ENCODE measurements at places on chromosomes 16 and 17.
A peak's percentile ranks its signal among the peaks of the same experiment; 100 is the strongest.

DNA sequence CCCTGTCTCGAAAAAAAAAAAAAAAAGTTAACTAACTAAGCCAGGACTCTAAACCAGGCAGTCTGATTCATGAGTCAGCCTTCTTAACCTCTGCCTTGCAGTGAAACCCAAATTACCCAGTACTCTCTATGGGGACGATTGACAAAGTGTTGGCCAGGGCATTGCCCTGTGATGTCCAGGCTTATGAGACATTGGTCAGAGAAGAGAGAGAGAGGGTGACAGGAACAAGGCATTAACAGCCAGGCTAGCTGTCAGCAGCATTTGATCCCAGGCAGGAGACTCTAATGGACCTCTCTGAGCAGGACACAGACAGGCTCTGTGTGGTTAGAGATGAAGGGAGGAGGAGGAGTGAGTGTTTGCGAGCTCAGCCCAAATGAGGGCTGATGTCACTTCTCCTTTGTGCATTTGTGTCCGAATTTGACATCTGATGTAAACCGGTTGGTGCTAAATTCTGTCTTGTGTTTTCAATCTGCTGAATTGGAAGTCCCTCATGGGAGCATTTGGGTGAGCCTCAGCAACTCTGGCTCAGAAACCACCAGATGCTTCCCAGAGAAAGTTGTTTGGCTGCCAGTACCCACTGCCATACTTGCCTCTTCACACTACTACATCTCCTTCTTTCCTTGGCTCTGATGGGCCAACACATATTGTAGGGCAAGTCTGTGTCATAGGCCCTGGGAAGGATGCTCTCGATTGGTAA is 4.3 kb upstream of the MYL4 start:
- peak; percentile 59 for DNase-seq

DNA sequence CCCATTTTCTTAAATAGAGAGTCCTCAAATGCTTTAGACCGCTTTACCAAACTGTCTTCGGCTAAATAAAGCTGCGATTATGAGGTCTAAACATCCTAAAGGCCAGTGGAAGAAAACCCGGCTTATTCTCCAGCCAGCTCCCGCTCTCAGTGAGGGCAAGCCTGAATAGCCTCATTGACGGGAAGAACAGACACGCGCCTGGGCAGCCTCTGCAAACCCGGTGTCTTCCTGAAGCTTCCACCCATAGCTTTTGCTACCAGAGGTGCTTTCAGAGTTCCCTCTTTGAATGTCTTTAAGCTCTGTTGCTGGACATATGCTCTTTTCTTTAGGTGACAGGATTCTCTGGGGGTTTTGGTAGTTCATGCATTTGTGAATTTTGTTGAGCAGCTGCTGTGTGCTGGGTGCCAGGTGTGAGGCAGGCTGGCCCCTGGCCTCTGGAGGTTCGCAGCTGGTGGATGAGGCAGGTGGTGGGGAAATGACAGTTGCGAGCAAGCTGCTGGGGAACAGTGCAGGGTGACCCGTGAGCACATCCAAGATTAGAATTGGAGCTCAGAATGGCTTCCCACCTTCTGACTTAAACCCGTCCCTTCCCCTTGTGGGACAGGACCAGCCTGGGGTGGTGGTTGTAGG is 44.7 kb downstream of the CRISPLD2 start:
- no peak for DNase-seq

- DNase-seq, result no peak
Observed at GRCh38 chr16:67664258-67664657, 2.3 kb downstream of the ENKD1 start.

GRCh38 chr17:12547831-12548230 is 117.9 kb upstream of the MYOCD start:
- no peak for DNase-seq

DNA sequence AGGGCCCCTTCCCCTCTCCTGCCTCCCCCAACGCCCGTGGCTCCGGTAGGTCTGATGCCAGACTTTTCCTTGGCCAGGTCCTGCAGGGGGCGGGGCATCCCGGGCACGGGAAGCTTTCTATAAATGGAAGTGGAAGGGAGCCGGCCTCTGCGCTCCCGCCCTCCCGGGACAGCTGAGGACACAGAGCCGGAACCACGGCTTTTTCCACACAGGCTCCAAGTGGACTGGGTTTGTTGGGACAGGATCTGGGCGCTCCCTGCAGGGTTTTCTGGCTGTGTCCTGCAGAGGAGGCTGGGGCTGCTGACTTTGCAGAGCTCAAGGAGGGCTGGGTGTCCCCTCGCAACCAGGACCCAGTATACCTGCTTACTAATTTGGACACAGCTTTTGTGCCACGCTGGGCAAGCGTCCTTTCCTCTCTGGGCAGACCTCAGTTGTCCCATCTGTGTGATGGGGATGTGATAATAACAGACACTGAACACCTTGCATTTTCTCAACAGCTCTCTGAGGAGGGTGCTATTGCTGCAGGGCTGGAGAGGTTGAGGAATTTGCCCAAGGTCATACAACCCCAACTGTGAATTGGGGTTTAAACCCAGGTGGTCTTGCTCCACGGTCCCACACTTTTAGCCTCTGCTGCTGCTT is 1.8 kb downstream of the TNS4 start:
- no peak for DNase-seq

GRCh38 chr16:70703041-70703834 is 17.4 kb upstream of the MTSS2 start:
- DNase-seq, result no peak

DNA sequence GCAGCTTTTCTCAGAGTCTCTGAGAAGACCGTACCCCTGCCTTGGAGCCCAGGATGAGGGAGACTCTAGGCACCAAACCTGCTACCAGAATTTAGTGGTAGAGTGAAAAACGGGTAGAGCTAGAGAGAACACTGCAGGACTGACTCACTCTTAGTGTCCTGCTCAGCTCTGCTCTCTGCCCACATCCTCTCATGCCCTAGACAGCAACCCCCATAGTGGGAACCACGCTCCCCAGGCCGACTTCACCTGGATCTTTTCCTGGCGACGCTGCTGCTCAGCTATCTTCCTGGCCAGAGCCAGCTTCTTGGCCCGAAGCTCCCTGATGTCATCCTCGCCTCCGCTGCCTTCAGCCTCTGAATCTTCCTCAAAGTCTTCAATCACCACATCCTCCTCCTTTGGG is 26.7 kb downstream of the HIC1 start:
- DNase-seq, result no peak

DNA sequence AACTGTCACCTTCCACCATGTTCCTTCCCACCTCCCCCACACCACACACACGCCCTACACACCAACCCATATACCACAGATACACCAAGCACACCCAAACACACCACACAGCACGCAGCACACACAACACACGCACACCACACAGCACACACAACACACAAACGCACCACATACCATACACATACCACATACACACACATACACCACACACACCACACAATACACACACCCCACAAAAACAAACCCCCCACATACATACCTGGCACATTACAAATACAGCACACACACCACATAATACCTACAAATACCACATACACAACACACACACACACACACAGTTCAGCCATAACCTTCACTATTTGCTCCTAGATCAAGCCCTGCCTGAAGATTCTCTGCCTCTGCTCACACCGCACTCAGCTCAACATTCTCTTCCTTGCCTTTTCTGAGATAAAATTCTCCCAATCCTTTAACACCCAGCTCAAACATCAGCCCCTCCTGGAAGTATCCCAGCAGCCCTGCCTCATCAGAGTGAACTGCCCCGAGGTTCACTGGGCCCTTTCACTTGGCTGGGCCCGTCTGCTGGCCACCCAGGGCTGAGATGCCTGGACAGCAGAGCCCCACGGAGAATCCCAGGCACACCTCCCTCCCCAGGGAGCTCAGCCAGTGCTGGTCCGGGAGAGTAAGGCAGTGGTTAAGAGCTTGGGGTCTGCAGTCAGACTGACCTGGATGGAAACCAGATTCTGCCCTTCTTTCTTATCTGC is 31.9 kb upstream of the CPNE2 start:
- DNase-seq, result no peak

DNA sequence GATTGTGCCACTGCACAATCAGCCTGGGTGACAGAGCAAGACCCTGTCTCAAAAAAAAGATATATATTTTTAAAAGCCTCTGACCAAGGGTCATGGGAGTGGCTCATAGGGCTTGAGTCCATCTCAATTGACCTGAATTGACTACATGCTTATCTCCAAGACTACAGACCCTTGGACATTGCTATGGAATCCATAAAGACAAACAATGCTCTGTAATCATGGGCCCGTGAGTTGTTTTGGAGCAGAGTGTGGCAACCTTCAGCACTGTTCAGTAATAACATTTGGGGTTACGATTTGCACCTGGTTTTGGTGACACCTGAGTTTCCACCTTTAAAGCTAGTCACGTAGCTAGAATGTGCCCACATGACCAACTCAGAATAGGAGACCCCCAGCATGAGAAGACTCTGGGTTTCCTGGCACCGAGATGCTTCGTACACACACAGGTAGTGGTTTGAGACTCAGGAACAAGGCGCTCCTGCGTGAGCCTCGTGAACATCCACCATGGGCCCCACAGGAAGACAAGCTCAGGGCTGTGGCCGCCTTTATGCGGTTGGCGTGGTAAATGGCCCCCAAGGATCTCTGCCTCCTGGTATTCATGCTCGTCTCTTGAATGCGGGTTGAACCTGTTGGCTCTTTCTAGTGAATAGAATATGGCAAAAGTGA is 66.6 kb upstream of the RPH3AL start:
- DNase-seq, result no peak

GRCh38 chr17:3895354-3895753 is 2.5 kb upstream of the CAMKK1 start:
- DNase-seq, result no peak

DNA sequence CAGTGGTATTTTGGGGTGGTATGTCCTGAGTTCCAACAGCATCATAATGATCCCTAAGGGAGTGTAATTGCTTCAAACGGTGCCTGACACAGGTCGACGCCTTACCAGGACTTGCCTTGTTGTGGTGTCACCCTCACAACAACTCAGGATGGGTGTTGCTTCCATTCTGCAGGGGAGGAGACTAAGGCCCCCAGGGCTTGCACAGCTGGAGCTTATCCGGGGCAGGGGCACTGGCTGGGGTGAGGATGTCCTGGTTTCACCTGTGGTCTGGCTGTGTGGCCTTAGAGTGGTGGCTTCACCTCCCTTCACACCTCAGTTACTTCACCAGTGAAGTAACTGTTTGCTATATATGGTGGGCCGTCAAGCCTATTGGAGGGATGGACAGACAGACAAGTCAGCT is 23.3 kb downstream of the LLGL2 start:
- DNase-seq, result no peak

DNA sequence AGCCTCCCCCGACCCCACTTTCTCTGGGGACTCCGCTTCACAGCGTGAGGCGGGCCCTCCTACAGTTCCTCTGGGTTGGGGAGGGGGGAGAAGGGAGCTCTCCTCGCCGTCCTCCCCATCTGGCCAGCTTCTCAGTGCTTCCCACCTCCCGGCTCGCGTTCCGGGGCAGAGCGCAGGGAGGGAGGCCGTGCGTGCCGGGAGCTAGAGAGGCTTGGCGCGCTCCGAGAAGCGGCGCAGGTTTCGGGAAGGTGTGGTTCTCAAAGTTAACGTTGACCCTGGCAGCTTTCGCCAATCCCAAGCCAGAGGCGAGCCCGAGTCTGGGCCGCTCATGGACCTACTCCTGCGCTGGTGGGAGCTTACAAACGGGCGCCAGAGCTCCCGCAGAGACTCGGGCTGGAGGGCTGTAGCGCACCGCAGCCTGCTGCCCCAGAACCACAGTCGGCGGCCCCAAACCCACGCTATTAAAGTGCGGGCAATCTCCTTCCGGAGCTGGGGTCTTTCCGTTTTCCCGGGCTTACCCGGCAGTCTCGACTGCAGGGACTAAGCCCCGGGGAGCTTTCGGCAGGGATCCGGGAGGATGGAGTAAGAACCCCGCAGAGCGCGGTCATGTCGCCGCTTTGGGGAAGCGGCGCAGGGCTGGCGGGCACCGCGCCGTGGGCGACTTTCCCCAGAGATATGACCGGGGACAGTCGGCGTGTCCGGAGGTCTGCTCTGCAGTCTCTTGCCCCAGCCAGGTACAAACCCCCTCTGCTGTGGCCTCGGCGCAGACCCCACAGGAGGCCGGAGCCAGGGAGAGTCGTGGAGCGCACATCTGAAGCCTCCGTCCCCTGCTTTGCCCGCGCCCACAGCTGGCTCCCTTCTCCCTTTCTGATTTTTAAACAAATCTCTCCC is 787 bp downstream of the CDH11 start:
- no peak for DNase-seq

- no peak for DNase-seq
Observed at GRCh38 chr17:68710035-68710780, 109.0 kb upstream of the FAM20A start.

DNA sequence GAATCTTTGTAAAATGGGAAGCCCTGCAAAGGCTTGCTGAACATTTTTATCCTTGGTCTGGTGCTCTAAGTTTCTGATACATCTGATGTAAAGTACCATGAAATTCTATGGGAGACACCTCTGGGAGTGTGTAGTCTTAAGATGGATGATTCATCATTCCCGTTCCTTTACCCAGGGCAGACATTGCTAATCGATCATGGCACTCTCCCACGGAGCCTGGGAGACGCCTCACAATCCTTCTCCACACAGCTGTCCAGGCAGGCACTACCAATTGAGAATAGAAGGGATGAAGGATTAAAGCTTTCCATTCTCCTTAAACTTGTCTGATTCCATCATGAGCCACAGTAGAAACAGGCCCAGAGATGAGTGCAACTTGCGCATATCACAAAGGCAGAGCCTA is 144.8 kb downstream of the GSG1L start:
- no peak for DNase-seq
